Ammon's horn (tissue), 1 donor: ENCODE measurements at places on chromosomes 7 and 10.

- DNase-seq = no peak
These were observed 3.5 kb downstream of the PTPRE start for GRCh38 chr10:127910464-127910770.

GRCh38 chr7:26459540-26460193 is 168.0 kb downstream of the SNX10 start:
- no peak for DNase-seq

DNA sequence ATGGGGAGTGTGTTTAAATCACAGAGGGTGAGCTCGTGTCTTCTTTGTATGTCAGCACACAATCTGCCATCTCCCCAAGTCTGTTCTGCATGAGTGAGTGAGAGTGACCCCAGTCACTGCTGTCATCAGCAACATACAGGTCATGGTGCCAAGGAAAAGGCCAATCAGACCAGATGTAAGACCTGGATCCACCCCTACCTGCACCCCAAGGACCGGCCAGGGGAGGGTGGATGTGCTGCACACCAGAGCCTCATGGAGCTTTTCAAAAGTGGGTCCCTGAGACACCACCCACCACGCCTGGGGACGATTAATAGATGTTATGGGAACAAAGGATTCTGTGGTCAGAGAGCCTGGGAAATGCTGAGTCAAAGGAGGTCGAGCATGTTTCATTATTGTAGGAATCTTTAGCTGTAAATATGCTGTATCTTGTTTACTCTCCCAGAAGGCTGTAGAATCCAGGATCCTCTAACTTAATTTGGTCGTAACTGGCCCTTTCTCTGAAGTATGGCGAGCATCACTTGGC is 420.5 kb downstream of the RPS24 start:
- DNase-seq = no peak

DNA sequence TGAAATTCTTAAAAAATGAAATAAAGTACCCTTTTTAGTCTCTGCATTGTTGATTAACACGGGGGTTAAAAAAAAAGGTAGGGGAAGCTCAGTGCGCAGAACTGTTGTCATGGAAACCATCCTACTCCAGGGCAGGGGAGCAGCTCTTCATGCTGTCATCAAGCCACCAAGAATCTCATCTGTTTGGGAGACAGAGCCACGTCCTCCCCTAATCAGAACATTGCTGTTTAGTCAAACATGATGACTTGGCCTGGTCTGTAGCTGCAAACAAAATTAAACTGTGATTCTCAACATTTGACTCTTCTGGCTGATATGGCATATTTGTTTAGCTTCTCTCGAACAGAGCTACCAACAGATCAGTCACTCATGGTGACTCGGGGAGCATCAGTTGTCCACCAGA is 254.4 kb upstream of the KLF14 start:
- peak; percentile 57 for DNase-seq

- no peak for DNase-seq
These were observed 13.0 kb downstream of the BCAP29 start for GRCh38 chr7:107593025-107593410.

DNA sequence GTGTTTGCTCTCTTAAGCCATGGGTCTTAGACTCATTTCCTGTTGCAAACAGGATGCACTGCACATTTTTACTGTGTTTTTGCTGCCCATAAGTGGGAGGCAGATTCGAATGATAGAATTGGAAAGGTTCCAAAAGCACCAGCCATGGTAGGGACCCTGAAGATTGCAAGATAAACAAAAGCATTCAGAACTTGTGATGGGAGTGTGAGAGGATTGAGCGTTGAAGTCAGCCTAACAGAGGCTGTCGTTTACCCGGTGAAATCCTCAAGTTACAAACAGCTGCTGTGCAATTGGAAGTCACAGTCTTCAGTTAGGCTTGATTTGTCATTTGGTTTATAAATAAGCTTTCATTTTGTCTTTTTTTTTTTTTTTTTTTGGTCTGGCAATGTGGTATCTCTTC is 192.7 kb upstream of the MKI67 start:
- DNase-seq = no peak
